Amniotic stem cell (primary cell): ENCODE measurements at places on chromosomes 3 and 15.

GRCh38 chr3:38268522-38268921 is 2.9 kb downstream of the SLC22A13 start:
- no peak for DNase-seq

DNA sequence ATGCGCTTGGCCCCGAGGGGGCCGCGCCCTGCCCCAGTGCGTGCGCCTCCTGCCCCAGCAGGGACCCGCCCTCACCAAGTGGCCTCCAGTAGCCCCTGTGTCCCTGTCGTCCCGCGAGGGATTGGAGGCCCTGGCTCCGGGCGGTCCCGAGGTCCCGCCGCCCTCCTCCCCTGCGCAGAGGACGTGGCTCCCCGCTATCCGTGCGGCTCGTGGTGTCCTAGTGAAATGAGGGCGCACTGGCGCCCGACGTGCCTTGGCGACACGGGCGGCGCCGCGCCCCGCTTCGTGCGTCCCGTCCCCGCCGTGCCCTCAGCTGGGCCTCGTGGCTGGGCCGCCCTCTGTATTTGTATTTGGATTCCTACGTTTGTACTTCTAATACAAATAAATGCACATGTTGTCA is 557.5 kb downstream of the OCA2 start:
- DNase-seq = no peak

GRCh38 chr3:55690726-55691125 is 203.6 kb upstream of the WNT5A start:
- no peak for DNase-seq

DNA sequence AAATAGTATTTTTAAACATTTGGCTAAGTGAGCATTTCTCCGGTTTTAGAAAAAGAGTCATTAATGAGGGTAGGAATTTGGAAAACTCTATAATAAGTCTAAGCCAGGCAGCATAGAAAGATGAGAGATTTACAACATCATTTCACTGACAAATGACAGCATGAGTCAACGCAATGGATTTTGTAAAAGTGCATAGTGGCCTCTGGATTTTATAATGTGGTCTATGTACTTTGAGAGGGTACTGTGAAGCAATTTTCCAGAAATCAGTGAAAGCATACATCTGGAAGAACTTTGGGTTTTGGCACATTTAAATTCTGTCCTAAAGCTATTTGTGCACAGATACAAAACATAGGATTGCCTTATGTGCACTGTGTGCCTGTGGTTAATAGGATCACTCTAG is 130.8 kb upstream of the CCNL1 start:
- DNase-seq = no peak

DNA sequence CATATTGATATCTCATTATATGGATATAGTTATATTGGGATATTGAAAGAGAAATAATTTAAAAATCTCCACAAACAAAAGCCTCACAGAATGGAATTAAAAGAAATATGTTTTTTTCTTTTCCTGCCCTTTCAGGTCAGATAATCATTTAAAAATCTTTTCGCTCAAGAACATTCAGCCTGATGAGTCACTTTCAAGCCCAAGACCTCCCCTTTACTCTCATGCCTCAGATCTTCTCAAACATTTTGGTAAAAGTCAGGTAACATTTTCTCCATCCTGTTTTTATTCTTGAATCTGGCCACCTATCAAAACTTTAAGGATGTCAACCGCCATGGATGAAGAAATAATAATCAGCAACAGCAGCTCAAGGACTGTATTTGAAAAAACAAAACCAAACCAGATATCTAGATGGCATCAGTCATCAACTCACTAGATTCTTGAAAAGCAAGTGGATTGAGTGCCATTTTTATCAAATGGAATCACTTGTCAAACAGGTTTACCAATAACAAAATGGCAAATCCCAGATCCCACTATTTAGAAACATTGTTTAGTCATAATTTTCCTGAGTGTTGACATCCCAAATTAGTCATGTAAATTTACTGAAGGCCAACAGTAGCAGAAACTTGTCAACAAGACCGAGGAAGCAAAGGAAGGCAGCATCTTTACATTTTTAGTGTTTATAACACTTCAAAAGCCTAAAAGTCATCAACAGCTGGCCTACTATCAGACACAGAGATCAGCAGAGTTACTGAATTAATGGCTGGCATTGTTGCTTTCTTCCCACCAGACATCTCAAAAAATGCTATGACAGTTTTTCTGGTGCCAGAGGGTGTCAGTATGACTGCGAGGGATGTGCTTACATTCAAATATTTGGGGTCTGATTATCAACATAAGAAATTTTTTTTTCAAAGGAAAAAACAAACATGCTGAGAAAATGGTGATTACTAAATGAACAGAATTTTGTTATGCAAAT is 444.7 kb downstream of the MAGI1 start:
- DNase-seq = no peak

DNA sequence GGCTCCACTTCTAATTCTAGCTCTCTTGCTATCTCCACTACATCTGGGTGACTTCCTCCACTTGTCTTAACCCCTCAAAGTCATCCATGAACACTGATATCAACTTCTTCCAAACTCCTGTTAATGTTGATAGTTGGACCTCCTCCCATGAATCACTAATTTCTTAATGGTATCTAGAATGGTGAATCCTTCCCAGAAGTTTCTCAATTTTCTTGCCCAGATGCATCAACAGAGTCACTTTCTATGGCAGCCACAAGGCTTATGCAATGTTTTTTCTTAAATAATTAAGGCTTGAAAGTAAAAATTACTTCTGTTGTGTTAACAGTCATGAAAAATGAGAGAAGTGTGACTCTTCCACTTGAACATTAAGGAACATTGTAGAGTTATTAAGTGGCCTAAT is 164.3 kb downstream of the PCCB start:
- no peak for DNase-seq

- no peak for DNase-seq
Observed at GRCh38 chr3:167750272-167750971, 14.9 kb downstream of the SERPINI1 start.

DNA sequence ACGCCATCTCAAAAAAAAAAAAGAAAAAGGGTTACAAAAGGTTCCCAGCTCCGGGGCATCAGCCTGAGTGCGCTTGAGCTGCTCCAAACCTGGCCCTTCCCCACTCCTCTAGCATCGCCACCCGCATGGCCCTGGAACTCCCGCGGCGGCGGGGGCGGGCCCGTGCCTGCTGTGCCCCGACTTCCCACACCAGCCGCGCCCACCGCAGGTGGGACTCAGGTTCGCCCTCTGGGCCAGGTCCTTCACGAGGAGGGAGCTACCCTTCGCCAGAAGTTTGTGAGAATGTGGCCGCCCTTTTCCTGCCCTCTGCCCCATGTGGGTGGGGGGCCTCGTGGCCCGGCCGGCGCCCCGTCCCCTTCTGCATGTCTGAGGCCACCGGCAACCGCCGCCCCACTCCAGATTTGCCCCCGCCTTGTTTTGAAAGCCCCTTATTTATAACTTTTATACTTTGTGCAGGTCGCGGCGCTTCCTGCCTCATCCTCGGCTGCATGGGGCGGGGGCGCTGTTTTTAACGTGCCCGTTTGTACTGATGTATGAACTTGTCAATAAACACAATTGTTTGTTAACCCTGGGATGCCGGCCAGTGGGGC is 507 bp upstream of the JMJD7 start:
- DNase-seq = no peak

- DNase-seq = no peak
Observed at GRCh38 chr15:60079210-60079609, 75.1 kb downstream of the FOXB1 start.

GRCh38 chr3:145893331-145893730 is 267.7 kb downstream of the PLOD2 start:
- no peak for DNase-seq

- DNase-seq = no peak
Observed at GRCh38 chr15:79495775-79496174, 63.6 kb downstream of the MINAR1 start.

GRCh38 chr15:90620379-90621067 is 90.8 kb downstream of the CRTC3 start:
- DNase-seq = no peak

DNA sequence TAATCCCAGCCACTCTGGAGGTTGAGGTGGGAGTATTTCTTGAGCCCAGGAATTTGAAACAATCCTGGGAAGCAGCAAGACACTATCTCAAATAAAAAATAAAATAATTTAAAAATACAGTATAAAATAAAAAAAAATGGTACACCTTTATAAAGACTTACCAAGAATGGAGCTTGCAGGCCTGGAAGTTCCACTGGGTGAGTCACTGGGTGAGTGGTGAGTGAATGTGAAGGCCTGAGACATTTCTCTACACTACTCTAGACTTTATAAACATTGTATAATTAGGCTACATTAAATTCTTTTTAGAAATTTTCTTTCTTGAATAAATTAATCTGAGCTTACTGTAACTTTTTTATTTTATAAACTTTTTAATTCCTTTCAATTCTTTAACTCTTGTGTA is 609.1 kb upstream of the BCHE start:
- no peak for DNase-seq

- no peak for DNase-seq
Observed at GRCh38 chr15:23424111-23424904, 22.7 kb downstream of the GOLGA6L2 start.

- DNase-seq = no peak
Observed at GRCh38 chr15:58243070-58243469, 104.9 kb downstream of the AQP9 start.

GRCh38 chr3:165159760-165160421 is 36.3 kb downstream of the SLITRK3 start:
- DNase-seq = no peak

- peak; percentile 79 for DNase-seq
Observed at GRCh38 chr3:38247366-38248035, 18.1 kb upstream of the SLC22A13 start.

DNA sequence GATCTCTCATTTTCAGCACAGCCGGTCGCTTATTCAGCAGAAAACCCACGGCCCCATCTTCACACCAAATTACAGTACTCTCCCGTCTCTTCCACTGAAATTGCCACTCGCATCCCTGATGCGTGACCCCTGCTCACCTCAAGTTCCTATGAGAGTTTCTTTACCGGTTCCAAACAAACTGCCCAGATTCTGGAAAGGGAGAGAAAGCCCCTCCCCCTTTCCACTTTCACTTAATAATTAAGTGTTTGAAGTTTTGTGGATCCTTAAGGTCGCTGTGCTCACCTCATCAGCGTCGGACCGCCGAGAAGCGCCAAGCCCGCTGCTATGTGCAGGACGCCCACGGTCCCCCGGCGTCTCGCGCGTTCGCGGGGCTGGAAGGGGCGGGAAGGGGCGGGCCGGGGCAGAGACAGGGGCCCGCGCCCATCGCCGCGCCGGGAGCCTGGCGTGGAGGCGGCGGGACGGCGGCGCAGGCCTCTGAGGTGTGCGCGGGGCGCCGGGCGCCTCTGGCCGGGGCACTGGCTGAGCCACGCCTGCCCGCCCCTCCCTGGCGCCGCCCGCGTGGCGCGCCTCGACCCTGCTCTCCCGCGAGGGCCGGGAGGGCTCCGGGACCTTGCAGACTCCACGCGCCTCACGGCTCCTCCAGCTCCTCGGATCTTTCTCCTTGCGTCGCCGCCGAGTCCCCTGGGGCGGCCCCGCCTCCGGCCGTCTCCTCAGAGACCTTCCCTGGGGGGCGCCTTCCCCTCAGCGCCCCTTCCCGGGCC is at the start of gene GPR156:
TSS of gene GPR156 (minus strand) at position 476 of the 761 bp plus-strand sequence. CDS start 41,124 bp downstream, outside the sequence.
- no peak for DNase-seq

- DNase-seq = no peak
Observed at GRCh38 chr3:107404727-107405469, 27.7 kb downstream of the CCDC54 start.

DNA sequence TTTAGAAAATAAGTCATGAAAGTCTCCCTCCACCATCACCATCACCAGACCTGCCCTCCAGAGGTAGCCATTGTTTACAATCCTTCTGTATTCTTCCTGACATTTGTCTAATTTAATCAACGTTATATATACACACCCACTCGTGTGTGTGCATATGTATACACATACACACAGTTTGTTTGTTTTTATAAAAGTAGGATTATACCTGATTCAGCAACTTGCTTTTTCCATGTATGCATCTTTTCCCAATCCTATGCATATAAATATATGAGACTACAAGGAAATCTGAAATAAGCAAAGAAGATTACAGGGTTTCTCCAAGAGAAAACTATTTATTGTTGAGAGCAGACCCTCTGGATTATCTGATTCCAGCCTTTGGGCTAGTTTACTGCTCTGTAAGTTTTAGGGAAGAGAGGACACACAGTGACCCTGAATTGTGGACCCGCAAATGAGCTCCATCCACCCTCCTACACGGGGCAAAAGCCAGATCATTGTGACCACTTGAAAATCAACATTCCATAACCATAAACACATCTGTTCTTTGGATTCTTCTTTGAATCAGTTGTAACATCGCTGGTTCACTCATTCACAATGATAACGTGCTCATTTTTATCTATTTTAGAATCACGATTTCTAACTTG is 104.3 kb downstream of the CPN2 start:
- DNase-seq = no peak

DNA sequence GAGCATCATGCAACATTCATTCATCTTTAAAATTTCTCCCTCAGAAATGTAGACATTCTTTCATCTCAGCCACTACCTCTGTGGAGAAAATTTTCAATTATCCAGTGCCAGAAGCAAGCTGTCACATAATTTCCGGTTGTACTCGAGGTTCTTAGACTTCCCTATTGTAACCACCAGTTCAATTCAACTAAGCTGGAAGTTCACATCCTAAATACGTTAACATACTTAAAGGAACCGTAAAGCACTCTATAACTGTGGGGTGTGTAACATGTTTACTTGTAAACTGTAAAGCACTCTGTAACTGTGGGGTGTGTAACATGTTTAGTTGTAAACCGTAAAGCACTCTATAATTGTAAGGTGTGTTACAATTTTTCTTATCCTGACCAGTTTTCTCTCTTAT is 150.3 kb downstream of the PLCL2 start:
- no peak for DNase-seq

GRCh38 chr3:2578560-2578959 is 479.9 kb downstream of the CNTN4 start:
- DNase-seq = no peak

DNA sequence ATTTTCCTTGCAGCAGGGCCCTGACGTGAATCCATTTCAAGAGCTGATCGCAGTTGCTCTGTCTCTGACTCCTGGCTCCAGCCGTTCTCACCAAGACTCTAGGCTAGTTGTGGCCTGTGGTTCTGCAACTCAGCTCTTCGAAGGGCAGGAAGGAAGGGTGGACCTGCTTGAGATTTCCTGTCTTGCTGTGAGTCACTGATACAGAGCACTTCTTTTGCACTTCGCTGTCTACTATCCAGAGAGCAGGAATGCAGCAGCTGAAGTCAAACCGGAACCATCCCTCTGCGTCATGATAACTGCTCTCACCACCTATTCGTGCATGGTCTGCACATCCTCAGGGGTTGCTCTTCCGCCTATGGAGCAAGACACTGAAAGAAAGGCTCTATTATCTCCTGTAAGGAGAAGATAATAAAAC is 59.7 kb downstream of the RAP2B start:
- DNase-seq = peak; percentile 87

- DNase-seq = peak; percentile 31
Observed at GRCh38 chr3:146277953-146278631, 27.2 kb upstream of the PLSCR4 start.

GRCh38 chr3:141537856-141538255 is 51.0 kb downstream of the RASA2 start:
- no peak for DNase-seq

GRCh38 chr3:177641206-177641605 is 443.9 kb upstream of the TBL1XR1 start:
- DNase-seq = no peak

- DNase-seq = peak; percentile 89
Observed at GRCh38 chr15:64355944-64356709, at the start of gene CSNK1G1. CSNK1G1 (minus strand) TSS chr15:64356173; CDS start chr15:64300499, 55,674 bp downstream.

- no peak for DNase-seq
Observed at GRCh38 chr15:93861956-93862741, 369.2 kb upstream of the MCTP2 start.

- DNase-seq = no peak
Observed at GRCh38 chr3:111252779-111253178, 181.2 kb downstream of the NECTIN3 start.

GRCh38 chr3:88267-88666 is 108.3 kb upstream of the CHL1 start:
- no peak for DNase-seq
